CD4-positive, alpha-beta T cell treated with Interleukin-1 beta for 1 hour (primary cell): ENCODE measurements at places on chromosomes 11 and 22.

- no peak for DNase-seq
Measured at GRCh38 chr11:119251114-119251513, 45.0 kb downstream of the CBL start.

GRCh38 chr11:112235750-112236390 is 9.6 kb downstream of the PTS start:
- DNase-seq: no peak

DNA sequence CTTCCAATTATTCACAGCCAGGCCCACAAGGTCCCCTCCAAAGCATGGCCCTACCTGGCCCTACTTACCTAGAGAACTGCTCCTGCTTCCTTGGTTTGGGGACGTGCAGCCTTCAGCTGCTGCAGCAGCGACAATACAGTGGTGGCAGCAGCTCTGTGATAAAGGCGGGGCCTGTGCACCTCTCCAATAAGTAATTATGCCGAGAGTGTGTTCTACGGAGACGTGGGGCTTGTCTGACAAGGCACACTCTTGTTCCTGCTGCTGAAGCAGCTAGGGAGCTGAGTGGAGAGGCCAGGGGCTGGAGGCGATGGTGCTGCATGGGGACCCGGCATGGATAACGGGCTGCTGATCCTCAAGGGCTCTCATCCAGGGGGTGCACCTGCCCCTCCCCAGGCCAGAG is 98.0 kb upstream of the THY1 start:
- DNase-seq: no peak

DNA sequence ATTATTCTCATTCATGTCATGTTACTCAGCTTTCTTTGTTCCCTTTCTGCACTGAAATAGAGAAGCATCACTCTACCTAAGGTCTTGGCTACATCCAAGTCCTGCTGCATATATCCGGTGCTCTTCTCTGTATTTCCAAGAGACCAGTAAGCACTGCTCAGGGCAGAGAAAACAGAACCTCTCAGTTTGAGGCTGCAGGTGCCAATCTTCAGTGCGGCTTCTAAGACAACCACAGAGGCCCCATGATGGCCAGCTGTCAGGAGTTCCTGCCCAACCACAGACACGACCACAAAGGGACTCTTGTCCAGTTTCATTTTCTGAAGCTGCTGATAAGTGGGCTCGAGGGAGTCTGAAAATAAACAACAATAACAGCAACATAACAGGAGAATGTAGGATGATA is 378.4 kb upstream of the PITPNB start:
- DNase-seq: peak; percentile 1

- no peak for DNase-seq
Measured at GRCh38 chr11:116840746-116841296, 3.4 kb upstream of the APOA1 start.

DNA sequence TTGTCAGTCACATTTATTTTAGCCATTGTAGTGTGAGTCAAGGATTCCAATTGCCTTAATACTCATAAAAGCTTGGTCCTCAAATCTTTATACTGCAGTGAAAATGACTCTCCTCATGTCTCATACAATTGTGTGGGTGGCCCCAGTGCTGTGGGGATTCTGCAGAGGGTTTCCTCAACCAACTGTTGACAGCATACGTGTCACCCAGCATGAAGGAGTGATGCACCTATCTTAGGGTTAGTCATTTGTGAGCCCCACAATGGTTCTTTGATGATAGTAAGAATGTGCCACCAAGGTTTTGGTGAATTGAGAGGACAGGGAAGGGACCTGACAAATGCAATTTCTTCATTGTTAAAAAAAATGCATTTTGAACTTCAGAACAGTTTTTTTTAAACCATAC is 1046.2 kb downstream of the OPCML start:
- DNase-seq: no peak

DNA sequence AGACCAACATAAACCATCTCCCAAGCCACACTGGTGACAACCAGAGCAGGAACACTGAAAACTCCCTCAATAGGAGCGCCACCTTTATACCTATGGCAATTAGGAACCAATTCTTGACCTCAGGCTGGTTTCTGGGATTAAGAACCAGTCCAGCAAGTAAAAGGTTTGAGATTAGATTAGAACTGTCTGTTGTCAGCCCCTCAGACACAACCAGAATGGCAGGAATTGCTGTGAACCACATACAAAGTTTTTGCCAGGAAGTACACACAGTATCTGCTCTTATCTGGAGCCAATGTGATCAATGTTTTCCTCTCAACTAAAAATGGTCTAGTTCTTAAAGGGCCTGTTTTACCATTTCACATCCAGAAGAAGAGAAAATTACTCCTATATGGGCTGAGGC is 55.2 kb downstream of the RBFOX2 start:
- no peak for DNase-seq

- no peak for DNase-seq
Measured at GRCh38 chr22:48318575-48319320, 1508.9 kb downstream of the BRD1 start.

- DNase-seq: no peak
Measured at GRCh38 chr11:91350931-91351330, 873.7 kb upstream of the FAT3 start.

- DNase-seq: no peak
Measured at GRCh38 chr11:93159721-93160120, 38.1 kb downstream of the SLC36A4 start.

GRCh38 chr11:35859301-35859700 is 84.6 kb upstream of the LDLRAD3 start:
- no peak for DNase-seq

DNA sequence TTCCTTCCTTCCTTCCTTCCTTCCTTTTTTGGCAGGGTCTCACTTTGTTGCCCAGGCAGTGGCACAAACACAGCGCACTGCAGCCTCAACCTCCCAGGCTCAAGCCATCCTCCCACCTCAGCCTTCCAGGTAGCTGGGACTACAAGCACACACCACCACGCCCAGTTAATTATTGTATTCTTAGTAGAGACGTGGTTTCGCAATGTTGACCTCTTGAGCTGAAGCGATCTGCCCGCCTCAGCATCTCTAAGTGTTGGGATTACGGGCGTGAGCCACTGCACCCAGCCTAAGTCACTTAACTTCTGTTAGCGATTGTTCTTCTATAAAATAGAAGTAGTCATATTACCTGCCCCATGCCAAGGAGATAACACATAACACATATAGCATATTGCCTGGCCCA is 2.8 kb upstream of the SYTL2 start:
- no peak for DNase-seq

DNA sequence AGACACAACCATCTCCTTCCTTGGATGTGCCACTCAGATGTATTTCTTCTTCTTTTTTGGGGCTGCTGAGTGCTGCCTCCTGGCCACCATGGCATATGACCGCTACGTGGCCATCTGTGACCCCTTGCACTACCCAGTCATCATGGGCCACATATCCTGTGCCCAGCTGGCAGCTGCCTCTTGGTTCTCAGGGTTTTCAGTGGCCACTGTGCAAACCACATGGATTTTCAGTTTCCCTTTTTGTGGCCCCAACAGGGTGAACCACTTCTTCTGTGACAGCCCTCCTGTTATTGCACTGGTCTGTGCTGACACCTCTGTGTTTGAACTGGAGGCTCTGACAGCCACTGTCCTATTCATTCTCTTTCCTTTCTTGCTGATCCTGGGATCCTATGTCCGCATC is 489 bp downstream of the OR10A4 start:
- DNase-seq: no peak

GRCh38 chr22:29121124-29121523 is 48.3 kb downstream of the KREMEN1 start:
- DNase-seq: no peak

DNA sequence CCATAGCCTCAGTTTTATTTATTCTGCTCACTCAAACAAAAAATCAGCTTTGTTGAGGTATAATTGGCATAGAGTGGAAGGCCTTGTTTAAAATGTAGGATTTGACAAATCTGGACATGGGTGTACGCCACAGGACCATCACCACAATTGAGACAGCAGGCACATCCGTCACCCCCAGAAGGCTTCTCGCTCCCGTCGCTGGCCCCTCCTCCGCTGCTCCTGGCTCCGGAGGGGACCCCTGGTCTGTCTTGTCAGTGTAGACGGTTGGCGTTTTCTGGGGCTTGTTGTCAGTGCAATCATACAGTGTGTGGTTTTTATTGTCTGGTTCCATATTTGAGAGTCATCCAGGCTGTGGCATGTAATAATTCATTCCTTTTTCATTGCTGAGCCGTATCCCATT is 97.6 kb downstream of the KCNQ1 start:
- no peak for DNase-seq

DNA sequence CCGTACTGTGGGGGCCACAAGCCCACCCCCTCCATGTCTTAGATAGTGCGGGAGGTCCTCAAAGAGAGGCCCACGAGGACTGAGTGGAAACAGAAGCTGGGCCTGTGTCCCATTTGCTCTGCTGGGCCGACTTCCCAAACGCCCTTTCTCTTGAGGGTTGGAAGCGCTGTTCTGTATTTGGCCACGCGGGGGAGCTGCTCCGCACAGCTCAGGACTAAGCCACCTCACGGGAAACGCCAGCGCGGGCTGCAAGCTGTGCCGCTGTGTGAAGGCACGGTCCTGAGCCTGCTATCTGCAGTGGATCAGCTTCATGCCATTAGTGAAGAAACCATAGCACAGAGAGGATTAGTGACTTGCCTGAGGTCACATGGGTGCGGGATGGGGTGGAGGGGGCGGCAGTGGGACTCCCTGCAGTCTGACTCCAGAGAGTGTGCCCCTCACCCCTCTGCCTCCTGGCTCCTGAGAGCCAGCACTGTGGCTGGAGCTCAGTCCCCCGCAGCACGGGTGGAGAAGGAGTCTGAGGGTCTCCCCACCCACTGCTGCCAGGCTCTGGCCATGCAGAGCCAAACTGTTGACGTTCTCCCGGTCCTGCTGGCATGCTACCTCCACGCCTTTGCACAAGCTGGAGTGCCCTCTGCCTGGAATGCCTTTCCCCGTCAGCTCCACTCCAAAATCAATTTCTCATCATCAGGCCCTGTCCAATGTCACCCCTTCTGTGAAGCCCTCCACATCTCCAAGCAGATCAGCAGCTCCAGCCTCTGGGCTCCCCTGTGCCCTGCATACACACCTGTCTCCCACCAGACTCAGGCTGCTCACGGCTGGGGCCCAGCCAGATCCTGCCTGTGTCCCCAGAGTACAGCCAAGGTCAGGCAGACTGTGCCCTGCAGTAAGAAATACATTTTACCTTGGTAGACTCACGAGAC is 51.5 kb upstream of the LRRC32 start:
- DNase-seq: peak; percentile 62

GRCh38 chr11:125950696-125951651 is 5.1 kb downstream of the VSIG10L2 start:
- no peak for DNase-seq

DNA sequence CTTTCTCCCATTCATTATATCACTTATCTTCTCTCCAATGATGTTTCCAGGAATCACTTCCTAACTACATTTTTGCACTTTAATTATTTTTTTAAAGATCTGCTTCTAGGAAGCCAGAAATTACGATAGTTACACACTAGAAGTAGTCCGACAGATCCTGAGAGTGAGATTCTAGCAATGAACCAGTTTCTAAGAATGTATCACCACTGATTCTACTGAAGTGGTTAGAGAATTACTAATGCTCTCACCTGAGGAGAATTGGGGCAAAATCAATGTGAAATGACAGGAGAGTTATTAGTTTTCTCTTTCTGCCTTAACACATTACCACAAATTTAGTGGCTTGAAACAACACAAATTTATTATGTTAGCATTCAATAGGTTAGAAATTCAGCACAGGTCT is 241.2 kb downstream of the CASP12 start:
- no peak for DNase-seq

GRCh38 chr22:44274918-44275630 is 37.7 kb downstream of the SHISAL1 start:
- no peak for DNase-seq

DNA sequence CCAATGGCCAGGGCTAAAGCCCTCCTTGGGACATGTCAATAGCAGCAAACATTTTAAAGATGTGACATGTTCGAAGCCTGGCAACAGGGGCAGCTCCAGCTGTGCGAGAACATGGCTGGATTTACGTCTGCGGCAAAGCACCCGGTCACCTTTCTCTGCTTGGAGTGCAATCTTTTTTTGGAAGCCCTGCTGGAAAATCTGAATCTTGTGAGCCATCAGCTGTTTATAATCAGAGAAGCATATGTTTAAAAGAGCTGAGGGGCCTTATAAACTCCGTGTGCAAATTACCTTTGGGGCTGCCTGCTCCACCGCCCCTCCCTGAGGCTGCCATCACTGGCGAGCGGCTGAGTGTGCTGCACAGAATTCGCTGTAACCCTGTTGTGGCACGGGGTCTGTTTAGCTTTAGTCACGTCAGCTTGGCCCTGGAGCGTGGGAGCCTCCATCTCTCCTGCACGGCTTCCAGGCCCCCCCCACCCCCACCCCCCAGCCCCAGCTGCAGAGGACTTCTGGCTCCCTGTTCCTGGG is 9.0 kb upstream of the KCNQ1OT1 start:
- no peak for DNase-seq

- DNase-seq: no peak
Measured at GRCh38 chr11:66318600-66318970, 1.7 kb upstream of the CD248 start.

DNA sequence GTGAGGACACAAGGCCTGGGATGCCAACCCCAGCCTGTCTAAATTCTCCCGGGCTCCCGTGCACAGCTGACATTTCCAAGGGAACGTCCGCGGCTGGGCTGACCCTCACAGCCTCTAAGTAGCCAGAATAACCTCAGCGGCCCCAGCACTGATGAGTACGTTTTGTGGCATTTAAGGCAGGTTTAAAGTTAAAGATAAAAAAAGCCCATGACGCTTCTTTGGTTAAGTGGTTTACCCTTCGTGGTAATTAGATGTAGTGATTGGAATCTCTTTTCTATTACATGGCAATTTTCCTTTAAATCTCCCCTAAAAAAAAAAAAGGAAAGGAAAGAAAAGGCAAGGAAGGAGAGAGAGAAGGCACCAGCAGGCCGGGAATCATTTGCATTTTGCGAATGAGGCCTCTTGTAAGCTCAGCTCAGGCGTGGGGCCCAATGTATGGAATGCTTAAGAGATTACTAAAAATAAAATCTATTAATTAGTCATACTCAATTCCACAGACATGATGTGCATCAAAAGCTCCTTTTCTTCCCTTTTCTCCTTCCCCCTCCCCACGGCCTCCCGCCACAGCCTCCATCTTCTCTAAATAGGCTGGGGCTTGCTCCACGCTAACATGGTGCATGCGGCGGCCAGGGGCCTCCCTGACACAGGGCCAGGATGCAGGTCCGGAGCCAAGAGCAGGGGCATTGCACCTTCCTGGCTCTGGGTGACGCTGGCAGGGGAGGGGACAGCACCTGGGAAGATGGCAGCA is 44.1 kb downstream of the MACROD1 start:
- DNase-seq: no peak

DNA sequence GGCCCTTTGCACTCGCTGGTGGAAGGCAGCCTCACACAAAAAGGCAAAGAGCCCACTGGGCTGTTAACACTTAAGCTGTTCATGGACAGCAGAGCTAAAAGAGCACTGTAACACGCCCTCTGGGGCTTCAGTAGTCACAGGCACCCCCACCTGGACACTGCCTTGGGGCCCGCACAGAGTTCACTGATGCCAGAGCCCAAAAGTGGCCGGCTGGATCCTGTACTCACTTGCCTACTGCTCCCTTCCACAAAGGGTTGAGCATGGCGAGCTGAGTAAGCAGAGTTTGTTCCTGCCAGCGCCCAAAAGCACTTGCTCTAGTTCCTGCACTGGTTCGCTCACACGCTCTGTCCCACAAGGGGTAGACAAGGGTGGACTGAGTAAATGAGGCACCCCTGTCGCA is 78.8 kb downstream of the RELT start:
- no peak for DNase-seq
